ENCODE measurements at places on chromosomes 16 and 17. TPM values are rescaled to one million over a fixed set of nuclear protein-coding genes. Genes with fewer than 3 reads are reported as not detected.

- no peak overlapping the region for H3K4me3 ChIP-seq
- H3K27me3 ChIP-seq: no peaks in the 10 kb centered on the region
- H3K4me1 ChIP-seq: peaks cover 62% of the 10 kb centered on the region
- H3K36me3 ChIP-seq: no peaks in the 10 kb centered on the region
These were observed 16.2 kb downstream of the RPH3AL start for GRCh38 chr17:336110-337021.

The IRX3 gene
- not detected for total RNA-seq

GRCh38 chr17:82959990-82960418 lies 119.4 kb upstream of the METRNL start:
- no peak overlapping the region for H3K27ac ChIP-seq
- no peak overlapping the region for H3K4me3 ChIP-seq
- H3K27me3 ChIP-seq: no peaks in the 10 kb centered on the region
- H3K36me3 ChIP-seq: peaks cover 15% of the 10 kb centered on the region

GRCh38 chr16:50313596-50314478 lies 47.5 kb downstream of the ADCY7 start:
- H3K4me3 ChIP-seq: no peak overlapping the region
- DNase-seq: peak; percentile 25
- peaks cover 46% of the 10 kb centered on the region for H3K36me3 ChIP-seq
- no peak overlapping the region for H3K27ac ChIP-seq

The OTOP3 gene
- total RNA-seq: not detected

The CES3 gene
- 2.9 TPM for total RNA-seq
